ENCODE measurements at places on chromosomes 13 and 19.

- no peak for DNase-seq
These were observed 39.3 kb downstream of the BRD4 start for GRCh38 chr19:15292847-15293582.

- DNase-seq, result no peak
These were observed 8.6 kb downstream of the MIR17HG start for GRCh38 chr13:91355826-91356710.

- DNase-seq, result no peak
These were observed 31.1 kb upstream of the AMER2 start for GRCh38 chr13:25203127-25203740.

DNA sequence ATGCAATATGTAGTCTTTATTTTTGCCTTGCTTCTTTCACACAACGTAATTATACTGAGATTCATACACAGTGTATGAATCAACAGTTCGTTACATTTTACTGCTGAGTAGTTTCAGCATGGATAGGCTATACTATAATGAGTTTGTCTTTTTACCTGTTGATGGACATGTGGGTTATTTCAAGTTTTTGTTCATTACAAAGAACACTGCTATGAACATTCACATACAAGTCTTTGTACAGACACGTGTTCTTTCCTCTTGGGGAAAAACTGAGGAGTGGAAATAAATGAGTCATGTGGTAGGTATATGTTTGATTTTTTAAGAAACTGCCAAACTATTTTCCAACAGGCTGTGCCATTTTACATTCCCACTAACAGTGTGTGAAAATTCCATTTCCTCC, 35.1 kb downstream of the ENOX1 start:
- DNase-seq, result no peak

DNA sequence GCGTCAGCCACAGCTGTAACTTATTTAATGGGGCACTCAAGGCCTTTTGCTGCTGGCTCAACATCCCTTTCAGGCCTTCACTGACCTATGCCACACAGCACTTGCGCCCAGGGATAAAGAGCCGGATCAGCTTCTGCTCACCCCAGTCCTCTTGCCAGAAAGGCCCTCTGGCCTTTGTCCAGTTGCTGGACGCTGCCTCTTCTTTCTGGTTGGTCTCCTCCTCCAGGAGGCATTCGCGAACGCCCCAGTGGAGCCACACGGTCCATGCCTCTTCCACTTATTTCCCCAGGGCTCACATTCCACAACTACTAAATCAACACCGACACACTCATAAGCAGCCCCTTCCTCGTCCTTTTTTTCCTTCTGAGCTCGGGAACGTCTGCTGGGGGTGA, 3.7 kb upstream of the ZNF329 start:
- no peak for DNase-seq

GRCh38 chr13:23620613-23621315, 50.6 kb downstream of the TNFRSF19 start:
- no peak for DNase-seq

Data from stimulated activated CD4-positive, alpha-beta T cell treated with anti-CD3 and anti-CD28 coated beads, Interleukin-1b, Interleukin-23, amount 100 ng/mL, for 4 hours (primary cell).